ENCODE measurements at places on chromosomes 12 and 14.

DNA sequence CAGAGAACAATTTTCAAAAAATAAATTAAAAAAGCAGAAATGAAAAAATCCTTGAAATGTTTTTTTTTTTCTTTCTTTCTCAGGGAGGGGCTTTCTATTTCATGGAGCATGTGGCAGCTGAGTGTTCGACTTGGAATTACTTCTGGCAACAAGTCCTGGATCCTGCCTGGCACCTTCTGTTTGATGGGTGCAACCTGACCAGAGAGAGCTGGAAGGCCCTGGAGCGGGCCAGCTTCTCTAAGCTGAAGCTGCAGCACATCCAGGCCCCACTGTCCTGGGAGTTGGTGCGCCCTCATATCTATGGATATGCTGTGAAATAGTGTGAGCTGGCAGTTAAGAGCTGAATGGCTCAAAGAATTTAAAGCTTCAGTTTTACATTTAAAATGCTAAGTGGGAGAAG, 22.5 kb upstream of the HIGD1C start:
- no peak for DNase-seq

DNA sequence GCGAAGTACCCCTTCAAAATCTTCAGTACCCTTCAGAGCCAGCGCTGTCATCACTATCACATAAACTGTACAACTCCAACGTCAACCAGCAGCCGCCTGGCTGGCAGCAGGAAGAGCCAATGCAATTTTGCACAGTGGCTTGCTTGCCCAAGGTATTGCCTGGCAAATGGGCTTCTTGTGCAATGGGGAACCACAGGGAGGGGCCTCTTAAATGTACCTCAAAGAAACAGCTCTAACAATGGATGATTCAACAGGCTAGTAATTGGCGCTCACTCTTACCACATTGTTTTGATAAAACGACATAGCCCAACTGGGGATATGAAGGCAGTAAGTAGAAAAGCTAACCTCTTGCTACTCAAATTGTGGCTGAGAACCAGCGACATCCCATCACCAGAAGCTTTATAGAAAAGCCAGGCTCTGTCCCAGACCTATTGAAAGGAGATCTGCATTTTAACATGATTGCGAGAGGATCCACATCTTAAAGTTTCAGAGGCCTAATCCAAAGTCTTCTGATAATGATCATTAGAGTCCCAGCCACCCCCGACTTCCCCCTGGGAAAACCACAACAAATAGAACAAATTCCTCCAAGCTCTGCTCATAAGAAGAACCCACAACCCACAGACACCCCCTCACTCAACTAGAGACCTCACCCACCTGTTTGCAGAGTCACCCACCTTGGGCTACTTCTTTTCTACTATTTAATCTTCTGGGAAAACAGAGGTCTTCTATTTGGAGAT, 125.3 kb upstream of the HIF1A start:
- no peak for DNase-seq

GRCh38 chr14:74705613-74706500, 7.0 kb downstream of the AREL1 start:
- no peak for DNase-seq

DNA sequence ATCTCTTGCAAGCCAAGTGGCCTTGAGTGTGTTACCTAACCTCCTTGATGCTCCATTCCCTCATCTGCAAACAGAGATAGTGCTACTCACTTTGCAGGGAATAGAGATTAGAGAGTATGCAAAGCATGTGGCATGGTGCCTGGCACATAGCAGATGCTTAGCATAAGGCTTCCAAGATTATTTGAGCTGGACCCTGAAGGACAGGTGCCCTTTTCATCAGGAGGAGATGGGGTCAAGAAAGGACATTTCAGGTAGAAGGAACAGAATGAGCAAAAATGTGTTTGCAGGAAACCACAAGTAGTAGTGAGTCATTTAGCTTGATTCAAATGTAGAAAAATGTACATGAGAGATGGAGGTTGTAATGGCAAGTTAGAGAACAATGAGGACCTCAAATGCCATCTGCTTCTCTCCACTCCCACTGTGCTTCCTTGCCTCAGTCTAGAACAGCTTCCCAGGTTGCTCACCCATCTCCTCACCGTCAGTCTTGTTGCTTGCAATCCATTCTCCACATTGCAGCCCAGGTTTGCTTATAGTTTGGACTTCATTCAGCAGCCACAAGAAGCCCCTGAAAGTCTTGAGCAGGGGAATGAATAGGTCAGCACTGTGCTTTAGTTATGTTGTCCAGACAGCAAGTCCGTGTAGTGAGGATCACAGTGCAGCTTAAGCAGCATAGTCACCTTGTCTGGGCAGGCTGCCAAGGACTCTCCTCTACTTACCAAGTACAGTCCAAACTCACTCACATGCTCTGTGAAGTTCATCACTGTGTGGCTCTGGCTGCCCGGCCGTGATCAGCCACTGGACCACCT, 536.3 kb upstream of the CCDC196 start:
- no peak for DNase-seq

DNA sequence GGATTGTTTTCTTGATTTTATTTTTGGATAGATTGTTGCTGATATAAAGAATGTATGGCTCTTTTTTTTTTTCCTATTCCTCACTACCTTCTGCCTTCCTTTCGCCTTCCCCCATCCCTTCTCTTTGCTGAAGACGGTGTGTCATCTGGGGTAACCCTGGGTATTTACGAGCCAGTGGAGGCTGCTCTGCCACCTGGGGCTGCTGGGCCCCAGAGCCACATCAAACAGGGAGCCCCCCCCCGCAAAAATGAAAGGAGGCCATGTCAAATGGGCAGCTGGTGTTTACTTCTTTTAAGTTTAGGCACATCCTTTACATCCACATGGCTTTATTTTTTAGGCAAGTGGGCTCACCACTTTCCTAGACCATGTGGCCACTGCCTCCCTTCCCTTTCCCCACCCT, 25.4 kb downstream of the CHST11 start:
- no peak for DNase-seq

DNA sequence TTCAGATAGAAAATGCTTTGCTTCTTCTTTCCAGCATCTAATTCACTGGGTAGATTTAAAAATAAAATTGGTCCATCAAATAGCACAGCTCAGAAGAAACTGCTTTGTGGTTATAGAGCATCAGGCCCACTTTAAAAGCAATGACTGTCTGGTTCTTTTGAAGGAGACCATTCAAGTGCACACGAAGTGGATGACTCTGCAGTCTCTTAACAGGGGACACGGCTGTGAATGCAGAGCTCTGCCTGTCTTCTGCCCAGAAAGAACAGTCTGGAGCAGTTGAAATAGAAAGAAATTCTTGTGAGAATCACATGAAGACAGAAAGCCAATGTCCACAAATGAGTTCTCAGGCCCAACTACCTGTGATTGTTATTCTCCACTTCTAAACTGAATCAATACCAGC, 138.7 kb upstream of the PLEKHA5 start:
- DNase-seq, result no peak

GRCh38 chr12:115492553-115492952, 784.9 kb downstream of the MED13L start:
- no peak for DNase-seq

DNA sequence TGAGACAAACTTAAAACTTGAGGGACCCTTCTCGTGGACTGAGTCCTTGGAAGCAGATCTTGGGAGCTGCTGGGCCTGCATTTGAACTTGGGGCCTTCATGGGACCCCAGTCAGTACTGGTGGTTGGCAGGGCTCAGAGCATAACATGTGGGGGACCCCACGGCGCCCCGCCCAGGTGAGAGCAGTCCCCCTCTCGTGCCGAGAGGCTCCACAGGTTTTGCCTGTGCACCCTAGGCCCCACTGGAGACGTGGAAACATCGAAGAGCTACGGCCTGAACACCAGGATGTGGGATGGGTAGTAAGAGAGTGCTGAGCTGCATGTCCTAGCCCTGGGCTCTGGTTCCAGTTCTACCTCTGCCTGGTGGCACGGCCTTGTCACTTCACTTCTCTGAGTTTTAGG, 84.1 kb downstream of the CACNA1C start:
- DNase-seq, result no peak

DNA sequence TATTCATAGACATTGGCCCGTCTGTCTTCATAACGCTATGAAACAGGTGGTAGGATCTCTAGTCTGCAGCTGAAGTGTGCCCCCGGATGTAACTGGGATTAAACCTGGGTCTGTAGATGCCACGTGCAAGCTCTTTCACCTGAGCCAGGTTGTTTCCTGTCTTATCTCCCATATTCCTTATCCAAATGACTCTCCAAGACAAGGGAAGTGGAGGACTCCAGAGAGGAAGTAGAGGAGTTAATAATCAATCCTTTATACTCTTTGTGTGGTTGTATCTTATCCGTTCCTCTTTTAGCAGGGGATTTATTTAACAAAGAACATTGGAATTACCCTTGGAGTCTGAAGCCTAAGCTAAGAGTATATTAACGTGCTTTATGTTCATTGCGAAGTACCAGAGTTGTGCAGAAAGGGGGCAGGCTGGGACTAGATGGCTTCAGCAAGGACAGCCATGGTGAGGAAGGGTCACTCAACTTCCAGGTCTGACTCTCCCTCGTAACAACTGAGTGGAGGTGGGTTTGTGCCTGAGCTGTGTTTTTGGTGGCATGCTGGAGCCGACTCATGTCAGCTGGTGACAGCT, 82.8 kb downstream of the RIN3 start:
- DNase-seq, result no peak

- no peak for DNase-seq
Observed at GRCh38 chr12:87651670-87652425, 377.4 kb downstream of the C12orf50 start.

DNA sequence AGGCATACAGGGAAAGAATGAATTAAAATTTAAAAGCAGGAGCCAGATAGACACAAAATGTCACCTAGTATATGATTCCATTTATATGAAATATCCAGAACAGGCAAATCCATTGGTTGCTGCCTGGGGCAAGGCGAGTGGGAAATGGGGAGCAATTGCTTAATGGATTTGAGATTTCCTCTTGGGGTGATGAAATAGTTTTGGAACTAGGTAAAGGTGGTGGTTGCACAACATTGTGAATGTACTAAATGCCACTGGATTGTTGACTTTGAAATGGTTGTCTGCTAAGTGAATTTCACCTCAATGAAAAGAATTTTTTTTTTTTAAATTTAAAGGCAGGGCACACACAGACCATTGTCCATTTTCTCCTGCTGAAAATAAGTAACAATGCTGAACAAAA, 61.9 kb downstream of the ABCC9 start:
- no peak for DNase-seq

DNA sequence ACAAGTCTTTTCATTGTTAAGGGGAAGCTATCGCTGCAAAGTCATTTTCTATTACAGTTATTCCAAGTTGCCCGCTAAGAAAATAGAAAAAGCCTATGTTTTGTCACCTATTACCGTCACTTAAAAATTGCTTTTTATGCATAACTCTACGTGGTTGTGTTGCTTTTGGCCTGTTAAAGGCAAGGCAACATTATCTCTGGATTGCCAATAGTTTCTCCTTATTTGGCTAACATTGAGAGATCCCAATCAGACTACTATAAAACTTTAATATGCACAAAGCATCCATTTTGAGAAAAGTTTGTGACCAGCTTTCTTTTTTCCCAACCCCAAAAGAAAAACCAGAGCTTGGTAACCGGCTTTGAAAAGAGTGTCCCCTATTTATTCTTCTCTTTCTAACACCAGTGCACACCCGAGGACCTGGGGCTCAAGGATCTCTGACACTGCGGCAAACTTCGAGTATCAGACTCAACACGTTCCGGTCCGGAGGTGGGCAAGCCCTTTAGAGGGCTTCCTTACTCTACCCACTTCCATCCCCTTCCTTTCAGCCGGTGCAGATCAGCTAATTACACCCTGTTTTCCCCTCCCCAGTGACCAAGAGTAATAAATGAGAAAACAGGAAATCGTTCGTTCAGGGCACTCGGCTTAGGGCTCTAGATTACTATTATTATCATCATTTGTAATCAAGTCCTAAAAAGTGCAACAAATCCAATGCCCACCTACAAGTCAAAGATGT, 1.2 kb downstream of the PPP1R12A start:
- DNase-seq, result no peak

DNA sequence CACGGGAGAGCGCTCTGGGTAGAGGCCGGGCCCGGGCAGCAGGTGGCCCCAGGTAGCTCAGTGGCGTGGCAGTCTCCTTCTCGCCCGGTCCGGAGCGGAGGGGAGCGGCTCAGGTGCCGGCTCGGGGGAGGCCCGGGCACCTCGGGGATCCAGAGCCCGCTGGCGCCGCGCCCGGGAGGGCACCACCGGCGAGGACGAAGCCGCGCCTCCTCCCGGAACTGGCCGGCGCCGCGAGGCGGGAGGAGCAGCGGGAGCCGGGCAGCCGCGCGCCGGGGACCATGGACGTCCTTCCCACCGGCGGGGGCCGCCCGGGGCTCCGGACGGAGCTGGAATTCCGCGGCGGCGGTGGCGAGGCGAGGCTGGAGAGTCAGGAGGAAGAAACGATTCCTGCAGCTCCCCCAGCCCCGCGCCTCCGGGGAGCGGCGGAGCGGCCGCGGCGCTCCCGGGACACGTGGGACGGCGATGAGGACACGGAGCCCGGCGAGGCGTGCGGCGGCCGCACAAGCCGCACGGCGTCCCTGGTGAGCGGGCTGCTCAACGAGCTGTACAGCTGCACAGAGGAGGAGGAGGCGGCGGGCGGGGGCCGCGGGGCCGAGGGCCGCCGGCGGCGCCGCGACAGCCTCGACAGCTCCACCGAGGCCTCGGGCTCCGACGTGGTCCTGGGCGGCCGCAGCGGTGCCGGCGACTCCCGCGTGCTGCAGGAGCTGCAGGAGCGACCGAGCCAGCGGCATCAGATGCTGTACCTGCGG, 21.5 kb upstream of the GNS start:
- no peak for DNase-seq

- DNase-seq, result no peak
Observed at GRCh38 chr12:112179916-112180315, 54.6 kb downstream of the TRAFD1 start.
